ENCODE measurements at places on chromosomes 1 and 21.

- DNase-seq = no peak
These were observed 144.7 kb downstream of the APP start for GRCh38 chr21:26025536-26026512.

- peak; percentile 9 for DNase-seq
These were observed 14.0 kb upstream of the SYNC start for GRCh38 chr1:32716312-32717148.

- no peak for DNase-seq
These were observed 82.3 kb downstream of the GPR89B start for GRCh38 chr1:148010527-148010926.

- peak; percentile 77 for DNase-seq
These were observed 59.1 kb downstream of the ITPKB start for GRCh38 chr1:226679853-226680516.

- no peak for DNase-seq
These were observed 37.9 kb upstream of the CCDC27 start for GRCh38 chr1:3714284-3714741.

- no peak for DNase-seq
These were observed 4.8 kb downstream of the RIPK4 start for GRCh38 chr21:41761934-41762635.

GRCh38 chr1:162682013-162682419 is 49.8 kb downstream of the DDR2 start:
- no peak for DNase-seq

GRCh38 chr1:150846473-150847146 is 29.8 kb downstream of the ARNT start:
- DNase-seq = no peak

DNA sequence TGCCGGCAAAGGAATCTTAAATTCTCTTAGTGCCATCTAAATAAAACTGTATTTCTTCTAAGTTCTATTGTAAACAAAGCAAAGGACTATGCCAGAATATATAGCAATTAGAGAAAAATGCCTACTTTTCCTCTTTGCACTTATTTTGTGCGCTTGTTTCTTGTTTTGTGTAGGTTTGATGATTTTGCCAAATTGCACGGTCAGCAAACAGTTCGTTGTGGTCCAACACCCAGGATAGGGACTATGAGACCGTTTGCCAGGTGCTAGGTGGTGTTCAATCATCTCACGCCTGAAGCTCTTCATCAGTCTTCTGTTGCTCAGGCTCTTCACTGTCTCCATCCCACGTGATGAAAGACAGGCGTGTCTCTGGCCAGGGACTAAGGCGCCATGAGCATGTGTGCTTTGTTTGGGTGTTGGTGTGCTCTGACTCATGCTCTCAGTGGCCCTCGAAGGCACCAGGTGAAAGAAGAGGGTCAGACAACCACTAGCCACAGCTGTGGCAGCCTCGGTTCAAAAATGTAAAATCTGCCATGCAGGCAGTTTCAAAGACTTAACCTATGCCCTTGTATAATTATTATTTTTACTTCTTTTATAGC is 36.9 kb upstream of the KCNE1 start:
- DNase-seq = no peak

GRCh38 chr21:36916718-36917117 is 49.8 kb downstream of the HLCS start:
- DNase-seq = no peak

DNA sequence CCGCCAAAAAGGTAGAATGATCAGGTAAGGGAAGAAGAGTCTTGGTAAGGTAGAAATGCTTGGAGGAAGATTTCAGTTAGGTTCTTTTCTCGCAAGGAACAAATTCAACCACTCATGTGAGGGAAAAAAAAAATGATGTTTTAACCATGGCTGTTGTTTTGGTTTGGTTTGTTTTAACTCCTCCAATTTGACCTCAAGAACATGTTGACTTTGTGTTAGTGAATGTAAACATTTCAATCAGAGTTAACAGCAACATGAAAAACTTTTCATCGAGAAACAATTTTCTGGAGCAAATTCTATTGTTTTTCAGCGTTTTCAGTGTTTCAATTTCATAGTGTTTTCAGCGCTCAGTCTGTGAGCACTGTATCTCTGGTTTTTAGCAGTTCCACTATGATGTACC is 49.0 kb upstream of the PROX1 start:
- DNase-seq = no peak

DNA sequence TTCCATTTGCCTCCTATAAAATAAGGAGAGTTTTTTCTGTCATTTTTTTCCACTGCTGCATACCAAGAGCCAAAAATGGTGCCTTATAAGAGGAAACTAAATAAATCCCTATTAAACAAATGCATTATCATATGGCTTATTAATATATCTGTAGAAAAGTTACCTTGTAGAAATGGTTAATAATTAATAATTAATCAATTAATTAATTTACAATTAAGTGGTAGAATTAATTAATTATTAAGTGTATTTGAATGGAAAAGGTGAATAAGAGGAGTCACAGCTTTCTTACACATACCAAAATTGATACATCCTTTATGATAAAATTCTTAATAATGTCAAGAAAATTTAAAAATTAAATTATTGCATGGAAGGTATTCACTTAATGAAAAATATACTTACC is 35.6 kb upstream of the RGS18 start:
- no peak for DNase-seq

- no peak for DNase-seq
These were observed 25.4 kb upstream of the ALDH4A1 start for GRCh38 chr1:18927654-18928272.

DNA sequence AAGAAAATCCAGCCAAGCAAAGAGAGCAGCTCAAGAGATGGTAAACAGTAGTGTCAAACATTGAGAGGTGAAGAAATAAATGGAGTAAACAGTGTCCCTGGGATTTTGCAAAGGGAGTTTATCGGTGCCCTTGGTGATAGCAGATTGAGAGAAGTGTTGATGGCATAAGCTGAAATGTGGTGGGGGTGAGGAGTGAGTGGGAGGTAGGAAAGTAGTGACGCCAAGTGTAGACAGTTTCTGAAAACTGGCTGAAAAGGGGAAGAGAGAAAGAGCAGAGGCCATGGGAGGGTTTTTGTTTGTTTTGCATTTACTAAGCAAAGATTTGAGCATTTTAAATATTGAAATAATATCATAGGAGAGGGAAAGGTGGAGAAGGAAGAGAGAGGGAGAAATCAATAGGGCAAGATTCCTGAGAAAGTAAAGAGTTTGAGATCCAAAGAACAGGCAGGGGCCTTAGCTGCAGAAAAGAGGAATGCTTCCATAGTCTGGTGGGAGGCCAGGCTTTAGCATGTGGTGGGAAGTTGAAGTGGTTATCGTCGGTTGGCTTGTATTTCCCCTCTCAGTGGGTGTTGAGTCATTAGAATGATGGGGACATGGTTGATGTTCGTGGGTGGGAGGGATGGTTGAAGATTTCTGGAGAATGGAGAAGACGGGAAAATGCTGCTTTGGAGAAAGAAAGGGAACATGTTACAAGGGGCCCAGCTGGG is 26.8 kb upstream of the RASAL2 start:
- no peak for DNase-seq

GRCh38 chr21:40177979-40178378 is 310.7 kb downstream of the PCP4 start:
- DNase-seq = no peak

- no peak for DNase-seq
These were observed 2.6 kb upstream of the TOR3A start for GRCh38 chr1:179079113-179079761.

DNA sequence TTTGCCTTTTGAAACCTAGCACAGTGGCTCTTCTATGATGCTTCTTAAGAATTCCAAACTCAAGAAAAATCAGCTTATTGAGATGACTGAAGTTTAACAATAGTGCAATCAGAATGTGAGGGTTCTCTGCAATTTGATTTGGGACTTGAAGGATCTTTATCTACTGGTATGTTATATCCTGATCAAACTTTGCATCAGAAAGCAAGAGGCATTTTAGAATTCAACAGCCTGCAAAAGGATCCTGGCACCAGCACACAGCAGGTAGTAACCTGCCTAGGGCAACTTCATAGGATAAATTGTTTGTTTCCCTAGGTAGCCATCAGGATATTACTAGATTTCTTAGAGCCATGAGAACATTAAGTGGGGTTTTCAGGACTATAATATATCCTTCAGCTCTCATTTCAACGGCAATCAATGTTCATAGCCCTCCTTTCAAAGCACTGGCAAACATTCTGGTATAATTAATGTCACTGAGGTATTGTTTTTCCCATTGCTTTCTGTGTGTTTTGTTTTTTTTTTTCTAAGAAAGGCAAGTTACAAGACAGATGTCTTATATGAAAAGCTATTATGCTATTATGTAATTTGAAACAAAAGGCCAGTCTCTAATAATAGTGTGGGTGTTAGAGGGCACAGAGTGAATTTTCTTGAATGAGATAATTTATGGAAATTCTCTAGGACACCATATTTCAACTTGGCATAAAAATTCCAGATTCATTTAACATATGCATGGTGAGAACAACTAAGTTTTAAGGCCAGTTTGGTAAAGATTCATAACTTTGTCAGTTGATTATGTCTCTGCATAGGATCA is 34.5 kb downstream of the NTNG1 start:
- DNase-seq = no peak

GRCh38 chr1:1236176-1236763 is 4.2 kb downstream of the B3GALT6 start:
- DNase-seq = no peak

DNA sequence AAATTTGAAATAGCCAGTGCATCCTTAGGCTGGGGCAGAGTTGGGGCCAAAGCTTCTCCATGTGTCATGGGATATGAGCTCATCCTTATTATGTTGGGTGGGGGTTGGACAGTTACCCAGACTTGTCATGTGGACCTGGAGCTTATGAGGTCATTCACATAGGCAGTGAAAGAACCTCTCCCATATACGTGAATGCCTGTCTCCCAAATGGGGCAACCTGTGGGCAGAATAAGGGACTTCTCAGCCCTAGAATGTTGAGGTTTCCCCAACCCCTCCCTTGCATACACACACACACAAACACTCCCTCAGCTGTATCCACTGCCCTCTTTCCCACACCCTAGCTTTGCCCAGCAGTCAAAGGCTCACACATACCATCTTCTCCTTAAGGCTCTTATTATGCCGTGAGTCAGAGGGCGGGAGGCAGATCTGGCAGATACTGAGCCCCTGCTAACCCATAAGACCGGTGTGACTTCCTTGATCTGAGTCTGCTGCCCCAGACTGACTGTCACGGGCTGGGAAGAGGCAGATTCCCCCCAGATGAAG is 2.3 kb upstream of the IVL start:
- no peak for DNase-seq

- DNase-seq = no peak
These were observed 102.6 kb downstream of the GALNT2 start for GRCh38 chr1:230169454-230170152.

- DNase-seq = no peak
These were observed 224.6 kb downstream of the FAF1 start for GRCh38 chr1:50735443-50735842.

DNA sequence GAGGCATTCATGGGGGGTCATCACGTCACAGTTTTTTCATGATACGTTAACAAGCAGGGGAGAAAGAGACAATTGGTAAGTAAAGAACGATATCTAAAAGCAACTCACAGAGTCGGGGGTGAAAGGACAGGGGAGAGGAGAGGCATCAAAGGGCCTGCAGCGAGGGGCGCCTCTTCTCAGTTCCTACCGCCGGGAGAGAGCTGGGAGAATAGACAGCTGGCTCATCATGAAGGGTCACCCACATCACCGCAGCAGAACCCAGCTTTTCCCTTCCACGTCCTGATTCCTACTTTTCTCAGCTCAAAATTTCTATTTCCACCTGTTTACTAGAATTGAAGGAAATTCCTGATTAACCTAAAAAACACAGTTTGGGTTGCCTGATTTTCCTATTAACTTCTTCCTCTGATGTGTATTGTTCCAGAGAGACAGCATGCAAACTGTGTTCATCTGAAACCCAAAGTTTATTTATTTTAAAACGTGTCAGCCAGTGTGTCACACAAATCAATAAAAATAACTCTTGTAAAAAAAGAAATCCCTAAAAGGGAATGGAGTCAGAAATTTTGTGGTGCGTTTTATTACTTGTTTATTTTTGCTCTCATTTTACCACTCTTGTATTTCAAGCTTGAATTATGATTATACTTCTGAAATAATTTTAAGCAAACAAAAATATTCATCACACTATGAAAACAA is 75.4 kb downstream of the SLC25A24 start:
- no peak for DNase-seq

- DNase-seq = no peak
These were observed 3.1 kb upstream of the EVA1B start for GRCh38 chr1:36326499-36326898.

DNA sequence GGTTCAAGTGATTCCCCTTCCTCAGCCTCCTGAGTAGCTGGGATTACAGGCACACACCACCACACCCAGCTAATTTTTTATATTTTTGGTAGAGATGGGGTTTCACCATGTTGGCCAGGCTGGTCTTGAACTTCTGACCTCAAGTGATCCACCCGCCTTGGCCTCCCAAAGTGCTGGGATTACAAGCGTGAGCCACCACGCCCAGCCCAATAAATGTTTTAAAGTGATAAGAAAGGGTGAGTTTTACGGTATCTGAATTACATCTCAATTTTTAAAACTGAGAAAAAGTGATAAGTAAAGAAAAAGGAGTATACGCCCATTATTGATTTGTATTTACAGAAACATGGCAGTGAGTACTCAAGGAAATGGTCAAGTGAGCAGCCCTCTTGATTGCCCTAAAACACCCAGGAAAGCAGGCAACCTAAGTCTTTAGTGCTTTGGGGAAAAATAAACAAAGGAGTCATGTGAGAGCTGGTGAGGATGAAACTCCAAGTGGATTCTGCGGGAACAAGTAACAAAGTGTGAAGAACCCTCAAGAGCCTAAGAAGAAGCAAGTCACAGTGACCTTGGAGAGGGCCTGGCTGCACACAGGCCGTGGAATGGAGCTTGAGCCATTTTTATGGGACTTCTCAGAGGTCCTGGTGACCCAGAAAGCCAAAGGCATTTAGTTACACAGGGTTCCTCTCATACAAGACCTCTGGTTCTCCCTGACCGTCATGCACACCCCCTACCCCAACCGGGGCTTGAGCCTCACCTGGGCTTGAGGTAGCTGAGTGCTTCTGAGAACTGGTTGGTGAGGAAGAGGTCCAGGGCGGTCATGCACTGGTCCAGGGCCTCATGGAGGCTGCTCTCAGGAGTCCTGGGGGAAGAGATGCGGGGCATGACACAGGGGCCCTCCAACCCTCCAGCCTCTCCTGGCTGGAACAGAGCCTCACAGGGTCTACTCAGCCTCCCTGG is 9.1 kb downstream of the TTC39A start:
- no peak for DNase-seq

- no peak for DNase-seq
These were observed 41.0 kb upstream of the HAO2 start for GRCh38 chr1:119327450-119328155.

GRCh38 chr1:87760654-87761053 is 432.0 kb downstream of the LMO4 start:
- DNase-seq = no peak

- no peak for DNase-seq
These were observed 363.6 kb downstream of the PBX1 start for GRCh38 chr1:164922585-164922984.

GRCh38 chr1:5634893-5635292 is 357.3 kb downstream of the NPHP4 start:
- DNase-seq = no peak

Measured in stimulated activated CD8-positive, alpha-beta memory T cell treated with anti-CD3 and anti-CD28 coated beads, Interleukin-7, amount 100 ng/mL, for 1 hour (primary cell).